IMR-90 (cell line): ENCODE measurements at places on chromosomes 12 and 14. TPM values are rescaled to one million over a fixed set of nuclear protein-coding genes. Genes with fewer than 3 reads are reported as not detected.

- DNase-seq, result peak; percentile 70
- no peak overlapping the region for H3K4me3 ChIP-seq
- H3K27ac ChIP-seq, result peak overlapping the region; percentile 5; the same call in 1 of the 2 replicates
Measured at GRCh38 chr14:30573226-30573814, 14.4 kb downstream of the G2E3 start.

- DNase-seq, result no peak
- peaks cover under 1% of the 10 kb centered on the region; the same call in 1 of the 2 replicates for H3K4me1 ChIP-seq
- no peak overlapping the region for H3K27ac ChIP-seq
- H3K4me3 ChIP-seq, result no peak overlapping the region
- no peaks in the 10 kb centered on the region for H3K27me3 ChIP-seq
Measured at GRCh38 chr14:70999117-70999516, 91.9 kb downstream of the PCNX1 start.

- H3K36me3 ChIP-seq, result no peaks in the 10 kb centered on the region
- no peak for DNase-seq
- no peaks in the 10 kb centered on the region for H3K27me3 ChIP-seq
- no peak overlapping the region for H3K4me3 ChIP-seq
- no peaks in the 10 kb centered on the region for H3K4me1 ChIP-seq
- no peak overlapping the region for H3K27ac ChIP-seq
Measured at GRCh38 chr12:13444076-13444475, 247.6 kb downstream of the EMP1 start.

GRCh38 chr12:114404083-114404925 lies 1.6 kb downstream of the TBX5 start:
- peak overlapping the region; percentile 97 for H3K4me3 ChIP-seq
- peak; percentile 69 for DNase-seq
- H3K36me3 ChIP-seq, result peaks cover 21% of the 10 kb centered on the region; the same call in 1 of the 2 replicates
- no peaks in the 10 kb centered on the region for H3K27me3 ChIP-seq
- H3K4me1 ChIP-seq, result peaks cover 14% of the 10 kb centered on the region

DNA sequence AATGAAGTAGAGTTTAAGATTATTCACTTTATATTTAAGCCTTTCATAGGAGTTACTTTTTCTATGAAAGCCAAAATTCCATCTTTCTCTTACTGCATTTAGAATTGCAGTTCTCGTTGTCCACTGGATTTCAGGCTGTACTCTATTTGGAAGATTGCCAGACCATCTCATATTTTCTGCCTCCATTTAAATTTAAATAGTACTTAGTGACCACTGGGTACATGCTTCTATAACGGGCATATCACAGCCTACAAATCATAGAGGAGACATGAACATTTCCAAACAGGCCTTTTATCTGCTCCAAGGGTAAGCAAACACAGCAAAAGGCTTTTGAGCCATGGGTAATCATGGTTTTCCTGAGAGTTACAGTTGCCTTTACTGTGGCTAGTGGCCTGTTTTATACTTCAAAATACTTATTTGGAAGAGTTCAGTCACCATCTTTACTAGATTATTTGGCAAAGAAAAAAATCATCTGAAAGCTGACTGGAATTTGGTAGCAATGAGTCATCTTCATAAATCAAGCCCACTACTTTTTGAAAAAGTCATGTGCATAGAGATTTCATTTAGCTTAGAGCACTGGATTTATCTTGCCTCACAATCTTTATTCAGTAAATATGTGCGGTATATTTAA lies 15.7 kb downstream of the ANO6 start:
- H3K27me3 ChIP-seq, result no peaks in the 10 kb centered on the region
- DNase-seq, result peak; percentile 85
- H3K4me1 ChIP-seq, result peaks cover 19% of the 10 kb centered on the region
- no peak overlapping the region for H3K4me3 ChIP-seq

Gene PELI2
- 31.7 and 36.7 TPM in 2 replicates for total RNA-seq

DNA sequence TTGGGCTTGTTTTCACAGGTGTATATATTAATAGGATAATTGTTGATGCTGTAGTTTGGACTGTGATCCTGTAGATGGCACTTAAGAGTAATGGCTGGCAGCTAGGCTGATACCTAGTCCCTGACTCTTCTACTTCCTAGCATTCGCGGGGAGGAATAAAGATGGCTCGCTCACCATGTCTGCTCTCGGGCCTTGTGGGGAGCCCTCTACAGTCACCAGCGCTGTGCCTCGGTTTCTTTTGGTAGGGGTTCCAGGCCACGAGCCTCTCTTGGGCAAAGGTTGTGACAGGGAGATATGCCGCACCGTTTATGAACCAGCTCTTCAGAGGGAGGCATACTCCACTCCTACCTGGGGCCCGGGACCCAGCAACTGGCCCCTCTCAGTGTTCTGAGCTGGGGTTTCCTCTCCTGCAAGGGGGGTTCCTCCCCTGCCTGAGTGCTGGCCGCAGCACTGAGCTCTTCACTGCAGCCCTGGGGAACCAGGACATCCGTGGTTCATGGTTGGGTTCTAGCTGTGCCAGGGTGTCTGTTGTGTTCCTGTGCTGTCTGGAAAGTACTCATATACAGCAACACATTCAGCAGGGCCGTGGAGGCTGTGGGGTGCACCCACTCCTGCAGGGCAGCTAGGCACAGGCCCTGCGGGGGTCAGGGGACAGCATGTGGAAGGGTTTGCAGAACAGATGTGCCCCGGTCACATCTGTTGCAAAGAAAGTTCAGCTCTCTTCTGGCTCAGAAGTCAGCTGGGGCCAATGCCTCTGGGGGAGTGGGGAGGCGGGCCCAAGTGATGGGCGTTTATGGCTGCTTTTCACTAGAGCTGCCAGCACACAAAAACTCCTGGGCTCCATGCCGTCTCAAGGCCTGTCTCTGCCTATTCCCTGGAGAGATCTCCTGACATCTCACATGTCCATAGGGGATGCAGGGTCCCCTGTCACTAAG lies 147.9 kb downstream of the PPFIA2 start:
- no peak overlapping the region for H3K27ac ChIP-seq
- DNase-seq, result peak; percentile 1
- no peaks in the 10 kb centered on the region for H3K36me3 ChIP-seq
- no peaks in the 10 kb centered on the region for H3K27me3 ChIP-seq
- H3K4me3 ChIP-seq, result no peak overlapping the region
- H3K4me1 ChIP-seq, result no peaks in the 10 kb centered on the region

DNA sequence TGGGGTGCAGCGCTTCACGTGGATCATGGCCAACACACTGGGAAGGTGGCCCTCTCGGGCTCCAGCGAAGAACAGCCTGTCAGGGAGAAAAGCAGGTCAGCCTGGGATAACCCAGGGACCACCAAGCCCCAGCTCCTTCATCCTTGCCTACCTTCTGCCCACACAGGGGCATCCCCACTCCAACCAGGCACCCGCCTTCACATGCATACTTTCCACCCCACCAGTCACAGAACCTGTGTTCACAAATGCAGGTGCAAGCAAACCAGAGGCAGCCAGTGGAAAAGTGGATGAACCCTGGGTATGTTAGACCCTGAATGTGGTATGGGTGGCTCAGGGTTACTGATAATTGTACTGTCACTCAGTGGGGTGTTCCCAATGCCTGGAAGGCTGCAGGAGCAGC lies 12.4 kb upstream of the CEBPE start:
- H3K4me1 ChIP-seq, result no peaks in the 10 kb centered on the region
- H3K4me3 ChIP-seq, result no peak overlapping the region
- no peaks in the 10 kb centered on the region for H3K36me3 ChIP-seq
- no peak overlapping the region for H3K27ac ChIP-seq
- DNase-seq, result no peak
- H3K27me3 ChIP-seq, result peaks cover 34% of the 10 kb centered on the region

Gene SCN8A
- total RNA-seq, result 14.7 and 19.7 TPM in 2 replicates

GRCh38 chr12:109446869-109447268 lies 30.2 kb downstream of the KCTD10 start:
- peaks cover 50% of the 10 kb centered on the region for H3K36me3 ChIP-seq
- DNase-seq, result no peak
- peaks cover 10% of the 10 kb centered on the region for H3K4me1 ChIP-seq
- no peak overlapping the region for H3K4me3 ChIP-seq
- no peak overlapping the region for H3K27ac ChIP-seq
- no peaks in the 10 kb centered on the region for H3K27me3 ChIP-seq

- no peaks in the 10 kb centered on the region for H3K4me1 ChIP-seq
- H3K4me3 ChIP-seq, result no peak overlapping the region
- H3K27ac ChIP-seq, result no peak overlapping the region
- DNase-seq, result no peak
- no peaks in the 10 kb centered on the region for H3K36me3 ChIP-seq
- H3K27me3 ChIP-seq, result no peaks in the 10 kb centered on the region
Measured at GRCh38 chr12:17030338-17030737, 424.4 kb upstream of the LMO3 start.

Gene PTHLH
- total RNA-seq, result 0.36 and 0.83 TPM in 2 replicates

- H3K27me3 ChIP-seq, result no peaks in the 10 kb centered on the region
- 0 out of 2 replicates have a peak, but pooled peaks cover under 1% of the 10 kb centered on the region for H3K4me1 ChIP-seq
Measured at GRCh38 chr12:45298721-45299692, 83.1 kb downstream of the ANO6 start.

GRCh38 chr12:45368841-45369489 lies 153.1 kb downstream of the ANO6 start:
- H3K36me3 ChIP-seq, result 0 out of 2 replicates have a peak, but pooled peaks cover 4% of the 10 kb centered on the region
- H3K27me3 ChIP-seq, result no peaks in the 10 kb centered on the region
- no peak overlapping the region for H3K27ac ChIP-seq
- 0 out of 2 replicates have a peak, but pooled peaks cover 1% of the 10 kb centered on the region for H3K4me1 ChIP-seq
- H3K4me3 ChIP-seq, result no peak overlapping the region

Gene KRT3
- not detected in 2 replicates for total RNA-seq

Gene NUAK1
- 8.8 and 8.9 TPM in 2 replicates for total RNA-seq

Gene POTEM
- total RNA-seq, result not detected in 2 replicates

DNA sequence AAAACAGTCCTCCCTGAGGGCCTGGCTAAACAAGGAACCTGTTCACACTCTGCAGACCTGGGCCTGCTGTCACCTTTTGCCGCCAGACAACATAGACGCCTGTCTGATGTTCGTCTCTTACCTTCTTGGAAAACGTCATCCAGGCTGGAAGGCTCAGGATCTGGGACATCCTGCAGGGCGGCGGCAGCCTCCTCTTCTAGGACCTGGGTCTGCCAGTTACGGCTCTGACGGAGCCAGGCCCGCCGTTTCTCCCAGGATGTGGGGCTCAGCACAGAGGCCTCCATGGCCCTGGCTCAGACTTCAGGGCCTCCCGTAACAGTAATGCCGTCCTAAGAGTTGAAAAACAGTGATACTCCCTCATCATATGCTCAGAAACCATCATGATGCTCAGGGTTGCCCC lies 10.3 kb downstream of the TESPA1 start:
- peaks cover 1% of the 10 kb centered on the region; the same call in 1 of the 2 replicates for H3K27me3 ChIP-seq
- H3K36me3 ChIP-seq, result no peaks in the 10 kb centered on the region
- no peak for DNase-seq
- H3K4me1 ChIP-seq, result no peaks in the 10 kb centered on the region
- H3K27ac ChIP-seq, result no peak overlapping the region

- peaks cover 19% of the 10 kb centered on the region for H3K4me1 ChIP-seq
- no peak overlapping the region for H3K4me3 ChIP-seq
- no peaks in the 10 kb centered on the region for H3K36me3 ChIP-seq
- DNase-seq, result no peak
- no peaks in the 10 kb centered on the region for H3K27me3 ChIP-seq
- no peak overlapping the region for H3K27ac ChIP-seq
Measured at GRCh38 chr12:102429211-102430154, 50.9 kb downstream of the IGF1 start.

DNA sequence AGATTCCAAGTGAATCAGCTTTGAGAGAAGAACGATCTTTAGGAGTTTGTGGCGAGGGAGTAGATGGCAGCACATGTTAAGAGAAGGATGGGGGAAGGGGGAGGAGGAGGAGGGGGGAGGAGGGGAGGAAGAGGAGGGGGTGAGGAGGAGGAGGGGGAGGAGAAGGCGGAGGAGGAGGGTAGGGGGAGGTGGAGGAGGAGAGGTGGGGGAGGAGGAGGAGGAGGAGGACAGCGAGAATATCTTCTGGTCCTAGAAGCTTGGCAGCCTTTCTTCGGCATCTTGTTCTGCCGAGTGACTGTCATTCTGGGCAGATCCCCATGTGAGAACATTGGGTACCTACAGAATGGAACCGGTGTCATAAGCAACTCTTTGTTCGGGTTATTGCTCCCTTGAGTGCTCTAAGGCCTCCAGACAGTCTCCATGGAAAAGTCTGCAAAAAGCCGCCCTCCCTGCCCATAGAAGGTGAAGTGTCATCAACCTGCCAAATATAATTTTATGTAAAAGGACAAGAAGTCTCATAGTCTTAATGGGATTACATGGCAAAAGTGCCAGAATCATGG lies 6.9 kb downstream of the RFC5 start:
- no peaks in the 10 kb centered on the region for H3K27me3 ChIP-seq
- H3K4me1 ChIP-seq, result no peaks in the 10 kb centered on the region
- no peak overlapping the region for H3K4me3 ChIP-seq
- H3K36me3 ChIP-seq, result peaks cover 24% of the 10 kb centered on the region

DNA sequence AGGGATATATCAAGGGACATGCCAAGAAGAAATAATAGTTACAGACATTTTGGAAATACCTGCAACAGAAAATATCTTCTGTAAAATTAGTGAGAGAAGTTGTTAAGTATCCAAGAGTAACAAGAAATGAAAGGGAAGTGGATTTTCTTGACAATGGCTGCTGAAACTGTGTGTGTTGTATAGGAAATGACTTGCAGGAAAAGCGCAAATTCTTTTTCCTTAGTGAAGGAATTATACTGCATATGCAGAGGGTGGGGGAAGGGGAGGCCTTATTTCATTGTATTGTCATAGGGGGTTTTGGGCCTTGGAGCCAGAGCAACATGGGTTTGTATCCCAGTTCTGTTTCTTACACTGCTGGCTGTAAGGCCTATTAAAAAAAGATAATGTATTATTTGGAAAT lies 84.4 kb upstream of the DDHD1 start:
- H3K27me3 ChIP-seq, result peaks cover 2% of the 10 kb centered on the region; the same call in 1 of the 2 replicates
- no peak overlapping the region for H3K27ac ChIP-seq
- no peak overlapping the region for H3K4me3 ChIP-seq
- no peaks in the 10 kb centered on the region for H3K4me1 ChIP-seq

- H3K4me3 ChIP-seq, result no peak overlapping the region
- H3K27ac ChIP-seq, result no peak overlapping the region
- no peaks in the 10 kb centered on the region for H3K27me3 ChIP-seq
Measured at GRCh38 chr12:46409342-46409741, 36.8 kb upstream of the SLC38A2 start.

GRCh38 chr14:79573486-79573885 lies 637.8 kb downstream of the DIO2 start:
- no peak overlapping the region for H3K27ac ChIP-seq
- H3K4me1 ChIP-seq, result peaks cover 2% of the 10 kb centered on the region; the same call in 1 of the 2 replicates
- no peaks in the 10 kb centered on the region for H3K27me3 ChIP-seq
- peak; percentile 82 for DNase-seq
- H3K4me3 ChIP-seq, result no peak overlapping the region

DNA sequence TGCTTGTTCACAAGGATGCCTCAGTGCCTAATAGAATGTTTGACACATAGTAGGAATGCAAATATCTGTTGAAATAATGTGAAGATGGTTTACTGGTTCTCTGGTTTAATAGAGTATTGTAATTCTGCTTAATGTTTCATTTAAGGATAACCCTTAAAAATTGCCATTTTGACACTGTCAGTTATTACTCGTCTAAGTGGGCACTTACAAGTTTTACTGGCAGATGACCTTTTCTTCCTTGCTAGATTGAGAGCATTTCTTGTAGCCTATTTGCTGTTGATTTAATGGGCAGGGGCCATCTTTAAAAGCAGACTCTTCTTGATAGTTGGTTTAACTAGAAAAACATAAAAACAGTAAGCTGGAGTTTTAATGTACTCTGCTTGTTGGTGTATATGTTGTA lies 1.9 kb downstream of the TMEM263 start:
- H3K4me3 ChIP-seq, result peak overlapping the region; percentile 85
- no peak overlapping the region for H3K27ac ChIP-seq
- peaks cover 10% of the 10 kb centered on the region for H3K36me3 ChIP-seq
- H3K4me1 ChIP-seq, result peaks cover 8% of the 10 kb centered on the region
- no peaks in the 10 kb centered on the region for H3K27me3 ChIP-seq
